ENCODE measurements at places on chromosomes 2 and 18.

DNA sequence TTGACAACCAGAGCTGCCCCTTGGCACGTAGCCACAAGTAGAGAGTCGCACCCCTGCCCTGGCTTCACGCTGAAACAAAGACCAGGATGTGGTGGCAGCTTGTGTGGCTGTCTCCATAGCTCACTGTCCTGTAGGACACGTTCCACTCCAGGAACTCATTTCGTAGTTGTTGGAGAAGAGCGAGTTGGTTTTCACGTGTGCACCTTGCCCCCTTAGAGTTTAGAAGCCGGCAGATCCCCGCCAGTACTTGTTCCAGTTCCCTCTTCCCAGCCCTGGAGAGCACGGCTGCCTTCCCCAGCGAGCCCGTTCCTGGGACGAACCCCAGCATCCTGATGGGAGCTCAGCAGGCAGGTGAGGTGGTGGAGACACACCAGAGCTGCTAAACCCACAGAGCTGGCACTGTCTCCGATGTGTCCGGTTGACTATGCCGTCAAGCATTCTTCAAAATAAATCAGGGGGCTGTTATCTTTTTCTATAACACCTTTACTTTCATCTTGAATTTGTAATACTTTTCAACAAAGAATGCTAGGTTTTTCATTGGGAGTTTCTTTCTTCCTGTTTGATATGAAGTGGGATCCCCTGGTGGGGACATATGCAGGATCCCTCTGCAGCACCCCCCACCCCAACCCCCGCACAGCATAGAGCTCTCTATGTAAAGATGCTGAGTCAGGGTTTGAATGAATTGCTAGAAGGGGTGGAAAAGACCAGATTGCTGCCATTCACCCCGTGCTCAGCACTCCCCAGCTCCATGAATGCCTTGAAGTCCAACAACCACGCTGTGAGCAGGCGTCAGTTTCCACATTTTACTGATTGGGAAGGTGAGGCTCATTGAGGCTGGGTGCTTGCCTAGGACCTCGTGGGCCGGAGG is 44.5 kb downstream of the GREB1 start:
- DNase-seq, result no peak

DNA sequence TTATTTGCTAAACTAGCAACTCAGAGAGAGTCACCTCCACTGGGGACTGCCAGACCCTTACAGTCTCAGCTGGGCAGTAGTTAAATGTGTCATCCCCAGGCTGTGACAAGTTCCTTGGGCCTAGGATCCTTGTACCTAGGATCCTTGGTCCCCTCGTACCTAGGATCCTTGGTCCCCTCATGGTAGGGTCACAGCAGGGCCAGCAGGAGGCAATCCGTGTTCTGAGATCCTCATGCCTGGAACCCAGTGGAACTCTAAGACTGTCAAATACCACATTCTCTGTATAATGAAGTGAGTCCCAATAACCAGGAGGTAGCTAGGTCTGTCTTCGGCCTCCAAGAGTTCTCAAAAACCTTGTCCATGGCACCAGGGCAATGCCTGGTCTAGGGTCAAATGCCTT is 60.8 kb downstream of the LYPD6B start:
- no peak for DNase-seq

DNA sequence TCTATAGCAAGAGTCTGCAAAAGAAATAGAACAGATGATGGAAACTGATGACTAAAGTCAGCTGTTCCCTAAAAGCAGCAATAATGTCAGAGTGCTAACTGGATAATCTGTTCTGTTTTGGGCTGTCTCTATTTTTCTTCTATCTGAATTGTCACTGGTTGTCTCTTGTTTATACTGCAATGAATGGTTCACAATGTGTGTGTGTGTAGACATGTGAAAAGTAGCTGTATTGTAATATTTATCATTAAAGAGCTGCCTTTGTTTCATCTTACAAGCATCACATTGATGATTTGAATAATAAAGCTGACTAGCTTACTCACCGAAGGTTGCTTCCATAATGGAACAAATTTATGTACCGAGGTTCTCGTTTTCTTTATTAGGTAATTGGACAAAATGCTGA is 456.0 kb upstream of the ZEB2 start:
- DNase-seq, result no peak

DNA sequence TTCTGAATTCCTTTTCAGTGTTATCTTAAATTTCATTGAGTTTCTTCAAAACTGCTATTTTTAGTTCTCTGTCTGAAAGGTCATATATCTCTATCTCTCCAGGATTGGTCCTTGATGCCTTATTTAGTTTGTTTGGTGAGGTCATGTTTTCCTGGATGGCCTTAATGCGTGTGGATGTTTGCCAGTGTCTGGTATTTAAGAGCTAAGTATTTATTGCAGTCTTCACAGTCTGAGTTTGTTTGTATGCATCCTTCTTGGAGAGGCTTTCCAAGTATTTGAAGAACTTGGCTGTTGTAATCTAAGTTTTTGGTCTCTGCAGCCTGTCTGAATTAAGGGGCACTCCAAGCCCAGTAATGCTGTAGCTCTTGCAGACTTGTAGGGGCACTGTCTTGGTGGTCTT is 249.3 kb downstream of the ZNF385B start:
- no peak for DNase-seq

GRCh38 chr2:159905926-159906714 is 108.1 kb upstream of the CD302 start:
- no peak for DNase-seq

DNA sequence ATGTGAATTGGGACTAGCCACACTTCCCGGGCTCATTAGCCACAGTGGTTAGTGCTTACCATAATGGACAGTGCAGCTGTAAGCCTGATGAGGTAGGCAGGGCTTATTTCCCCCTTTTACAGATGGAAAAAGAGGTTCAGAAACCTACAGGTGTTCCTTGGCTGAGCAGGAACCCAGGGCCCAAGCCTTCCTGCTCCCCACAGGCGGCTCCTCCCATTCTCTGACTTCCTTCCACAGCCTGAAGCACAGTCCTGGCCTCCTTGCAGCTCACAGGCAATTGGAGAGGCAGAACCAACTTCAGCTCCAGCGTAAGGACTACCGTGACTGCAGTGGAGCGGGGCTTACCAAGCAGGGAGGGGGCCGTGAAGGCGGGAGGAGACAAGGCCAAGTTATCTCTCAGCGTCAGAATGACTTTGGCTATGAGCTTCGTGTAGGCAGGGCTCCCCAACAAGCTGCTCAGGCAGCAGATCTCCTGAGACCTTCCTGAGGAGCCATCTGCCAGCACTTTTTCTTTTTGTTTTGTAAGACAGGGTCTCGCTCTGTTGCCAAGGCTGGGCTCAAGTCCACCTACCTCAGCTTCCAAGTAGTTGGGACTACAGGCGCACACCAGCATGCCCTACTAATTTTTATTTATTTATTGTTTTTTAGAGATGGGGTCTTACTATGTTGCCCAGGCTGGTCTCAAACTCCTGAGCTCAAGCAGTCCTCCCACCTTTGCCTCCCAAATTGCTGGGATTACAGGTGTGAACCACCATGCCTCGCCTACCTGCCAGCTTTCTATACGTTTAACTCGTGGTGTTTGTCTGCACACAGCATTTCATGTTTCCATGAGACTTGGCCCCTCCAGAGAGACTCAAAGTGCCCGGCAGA is 34.2 kb upstream of the NT5DC4 start:
- no peak for DNase-seq

DNA sequence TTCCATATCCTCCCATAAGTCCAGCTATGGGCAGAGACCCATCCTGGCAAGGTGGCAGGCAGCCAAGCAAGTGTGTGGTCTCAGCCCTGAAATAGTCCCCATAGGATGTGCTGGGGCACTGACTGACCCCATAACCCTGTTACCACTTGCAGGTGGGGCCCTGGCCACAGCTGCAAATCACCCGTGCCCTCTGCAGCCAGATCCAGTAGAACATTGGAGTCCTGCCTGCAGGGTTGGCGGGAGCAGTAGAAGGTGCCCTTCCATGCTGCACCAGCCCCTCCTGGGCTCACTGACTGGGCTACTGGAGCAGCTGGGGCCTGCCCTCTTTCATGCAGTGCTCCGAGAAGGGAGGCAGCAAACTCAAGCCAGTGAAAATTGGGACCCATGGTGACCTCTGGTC is 112.6 kb upstream of the MCFD2 start:
- DNase-seq, result no peak

GRCh38 chr2:10765461-10765860 is 44.0 kb downstream of the ATP6V1C2 start:
- no peak for DNase-seq

DNA sequence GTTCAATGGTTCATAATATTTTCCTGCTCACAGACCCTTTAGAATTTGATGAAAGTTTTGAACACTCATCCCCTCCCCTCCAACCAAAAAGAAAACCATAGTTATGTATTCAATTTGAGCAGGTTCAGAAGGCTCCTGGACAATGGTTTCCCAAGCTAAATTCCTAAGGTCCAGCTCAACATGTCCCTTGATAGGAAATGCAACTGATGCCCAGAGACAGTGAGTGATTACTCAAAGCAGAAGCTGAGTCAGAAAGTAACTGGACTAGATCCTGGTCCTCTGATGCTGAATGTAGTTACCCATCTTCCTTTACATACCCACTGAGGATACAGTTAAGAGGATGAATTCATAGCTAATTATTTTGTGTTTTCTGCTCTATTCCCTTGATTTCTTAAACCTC is 218.9 kb upstream of the NCKAP5 start:
- no peak for DNase-seq

DNA sequence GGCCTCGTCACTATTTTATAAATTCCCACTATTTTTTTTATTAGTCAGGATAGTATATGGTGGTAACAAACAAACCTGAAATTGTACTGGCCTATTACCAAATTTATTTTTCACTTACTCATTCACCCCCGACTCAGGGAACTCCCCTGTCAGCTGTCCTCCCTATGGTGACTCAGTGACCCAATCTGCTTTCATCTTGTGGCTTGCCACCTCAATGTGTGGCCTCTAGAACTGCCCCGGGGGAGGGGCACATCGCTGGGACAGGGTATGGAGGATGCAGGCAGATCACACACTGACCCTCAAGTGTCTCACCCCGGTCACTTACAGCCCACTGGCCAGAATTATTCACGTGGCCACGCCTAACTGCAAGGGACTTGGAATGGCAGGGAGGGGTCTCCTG is 71.6 kb downstream of the ACTR2 start:
- DNase-seq, result no peak

DNA sequence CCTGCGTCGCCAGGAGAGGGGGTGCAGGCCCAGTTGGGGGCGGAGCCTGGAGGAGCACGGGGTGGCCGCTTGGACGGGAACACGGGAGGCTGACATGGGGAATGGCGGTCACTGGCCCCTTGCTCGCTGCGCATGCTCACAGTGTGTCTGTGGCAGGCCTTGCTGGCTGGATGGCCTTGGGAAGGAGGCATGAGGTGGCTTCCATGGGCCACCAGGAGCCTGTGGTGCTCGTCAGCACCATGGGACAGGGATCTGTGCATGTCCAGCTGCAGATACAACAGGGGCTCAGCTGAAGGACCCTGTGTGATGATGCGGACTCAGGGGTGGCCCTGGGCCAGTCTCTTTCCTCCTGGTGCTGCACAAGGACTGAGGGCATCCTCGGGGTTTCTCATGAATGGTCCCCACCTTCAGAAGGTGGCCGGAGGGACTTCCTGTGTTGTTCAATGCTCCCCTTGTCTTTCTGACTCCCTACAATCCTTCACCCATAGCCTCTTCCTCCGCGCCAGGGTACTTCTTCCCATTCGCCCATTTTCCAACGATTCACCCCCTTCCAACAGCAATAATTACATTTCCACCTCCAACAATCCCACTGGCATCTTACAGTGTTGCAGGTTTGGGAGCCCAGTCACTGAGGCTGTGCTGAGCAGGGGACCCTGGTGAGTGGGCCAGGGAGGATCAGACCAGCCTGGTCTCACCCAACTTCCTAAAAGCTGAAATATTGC is 3.4 kb upstream of the SP140L start:
- no peak for DNase-seq

GRCh38 chr2:24720310-24720709 is 72.9 kb downstream of the PTRHD1 start:
- DNase-seq, result no peak

- no peak for DNase-seq
Measured at GRCh38 chr18:77206676-77207374, 42.8 kb upstream of the GALR1 start.

GRCh38 chr2:43349904-43350303 is 123.5 kb upstream of the ZFP36L2 start:
- DNase-seq, result no peak

- no peak for DNase-seq
Measured at GRCh38 chr2:134642938-134643337, 75.9 kb downstream of the TMEM163 start.

All from cortex of kidney (tissue), 1 donor.